ENCODE measurements at places on chromosomes 2 and 18.
A peak's percentile ranks its signal among the peaks of the same experiment; 100 is the strongest.

- DNase-seq, result no peak
Measured at GRCh38 chr18:10167759-10168158, 253.9 kb downstream of the VAPA start.

GRCh38 chr2:177715771-177716170 is 323.2 kb downstream of the AGPS start:
- no peak for DNase-seq

- DNase-seq, result no peak
Measured at GRCh38 chr2:86646865-86647264, 23.2 kb upstream of the RNF103 start.

- DNase-seq, result no peak
Measured at GRCh38 chr18:67408240-67408639, 108.3 kb downstream of the DSEL start.

GRCh38 chr2:234686088-234686890 is 189.4 kb upstream of the ARL4C start:
- DNase-seq, result no peak

DNA sequence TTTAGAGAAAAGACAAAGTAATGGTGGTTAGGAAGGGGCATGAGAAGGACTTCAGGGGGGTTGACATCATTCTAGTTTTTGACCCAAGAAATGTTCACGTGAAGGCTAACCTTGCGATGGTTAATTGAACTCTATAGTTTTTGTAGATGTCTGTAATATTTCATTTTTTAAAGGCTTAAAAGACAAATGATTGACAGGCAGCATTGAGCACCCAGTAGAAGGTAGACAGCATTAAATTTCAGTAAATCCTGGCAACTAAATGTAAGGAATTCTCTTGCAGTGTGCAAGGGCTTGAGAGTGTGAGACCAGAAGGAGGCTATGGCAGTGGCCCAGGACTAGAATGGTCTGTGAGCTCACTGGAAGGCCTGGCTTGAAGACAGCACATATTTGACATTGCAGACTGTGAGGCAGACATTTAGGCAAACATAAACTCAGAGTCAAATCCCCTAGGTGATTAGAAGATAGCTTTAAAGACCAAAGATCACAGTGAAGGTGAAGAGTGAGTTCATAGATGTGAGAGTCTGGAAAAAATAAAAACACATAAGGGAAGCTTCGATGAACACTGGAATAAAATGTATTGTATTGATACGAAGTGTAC is 100.1 kb upstream of the MAP4K4 start:
- no peak for DNase-seq

GRCh38 chr2:166614503-166614902 is 120.5 kb upstream of the SCN7A start:
- DNase-seq, result no peak

DNA sequence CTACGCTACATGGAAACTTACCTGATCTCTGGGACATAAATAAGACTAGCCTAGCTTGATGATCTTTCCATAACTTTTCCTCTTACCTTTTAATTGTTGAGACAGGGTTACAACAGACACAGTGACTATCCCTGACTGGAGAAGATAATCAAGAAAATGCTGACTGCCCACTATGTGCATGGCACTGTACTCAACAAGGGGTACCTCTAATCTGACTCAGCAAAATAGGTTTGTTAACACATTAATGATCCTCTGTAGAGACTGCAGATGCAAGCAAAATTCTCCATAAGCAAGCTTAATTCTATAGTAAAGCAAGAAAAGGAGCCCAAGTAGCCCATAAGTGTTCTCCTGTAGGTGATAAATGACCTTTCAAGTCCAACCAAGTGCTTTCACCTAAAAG is 25.5 kb downstream of the ACVR1C start:
- no peak for DNase-seq

GRCh38 chr2:182649316-182649715 is 66.7 kb upstream of the DNAJC10 start:
- peak; percentile 7 for DNase-seq

GRCh38 chr2:181273986-181274385 is 183.2 kb upstream of the ITGA4 start:
- no peak for DNase-seq

- no peak for DNase-seq
Measured at GRCh38 chr2:177921726-177922125, 150.9 kb downstream of the PDE11A start.

DNA sequence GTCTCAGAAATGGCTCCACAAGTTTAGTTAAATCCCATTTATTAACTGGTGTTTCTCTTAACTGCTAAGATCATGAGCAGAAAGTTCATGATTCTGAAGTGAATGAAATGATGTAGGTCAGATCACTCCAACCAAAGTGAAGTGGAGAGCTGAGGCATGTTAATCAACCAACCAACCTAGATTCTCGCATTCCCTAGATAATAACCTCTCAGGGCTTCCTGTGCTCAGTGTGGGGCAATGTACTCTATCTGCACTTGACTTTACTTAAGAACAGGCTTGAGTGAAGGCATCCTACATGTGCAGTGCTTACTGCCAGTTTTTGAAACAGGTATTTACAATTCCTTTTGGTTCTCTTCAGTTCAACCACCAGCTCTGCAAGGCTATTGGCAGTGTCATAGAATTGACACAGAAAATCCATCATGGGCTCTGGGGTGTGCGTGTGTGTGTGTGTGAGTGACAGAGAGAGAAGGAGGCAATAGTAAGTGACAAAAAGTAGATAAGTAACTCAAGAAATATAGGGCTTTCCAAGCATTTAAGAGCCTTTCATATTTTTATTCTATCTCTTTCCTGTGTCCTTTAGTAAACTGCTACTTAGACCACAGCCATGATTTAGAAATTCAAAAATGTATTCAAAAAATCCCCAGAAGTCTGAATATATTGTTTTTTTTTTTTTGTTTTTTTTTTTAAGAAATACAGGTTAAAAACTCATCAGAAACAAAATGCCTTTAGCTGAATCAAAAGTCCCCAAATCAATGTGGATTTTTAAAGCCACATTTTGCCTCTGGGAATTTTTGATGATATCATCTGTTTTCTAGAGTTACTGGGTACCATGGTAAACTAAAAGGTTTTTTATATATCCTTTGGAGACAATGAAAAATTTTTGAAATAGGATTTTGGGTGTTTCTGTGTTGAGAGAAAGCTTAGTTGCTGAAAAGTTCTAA is 28.6 kb downstream of the DOCK10 start:
- no peak for DNase-seq

GRCh38 chr2:47008381-47009252 is 93.0 kb upstream of the MCFD2 start:
- peak; percentile 39 for DNase-seq

GRCh38 chr2:22604136-22604535 is 780.8 kb upstream of the KLHL29 start:
- DNase-seq, result no peak

- DNase-seq, result no peak
Measured at GRCh38 chr2:218754201-218754600, 27.7 kb upstream of the CYP27A1 start.

- DNase-seq, result no peak
Measured at GRCh38 chr2:28979041-28979440, 2.1 kb upstream of the TOGARAM2 start.

DNA sequence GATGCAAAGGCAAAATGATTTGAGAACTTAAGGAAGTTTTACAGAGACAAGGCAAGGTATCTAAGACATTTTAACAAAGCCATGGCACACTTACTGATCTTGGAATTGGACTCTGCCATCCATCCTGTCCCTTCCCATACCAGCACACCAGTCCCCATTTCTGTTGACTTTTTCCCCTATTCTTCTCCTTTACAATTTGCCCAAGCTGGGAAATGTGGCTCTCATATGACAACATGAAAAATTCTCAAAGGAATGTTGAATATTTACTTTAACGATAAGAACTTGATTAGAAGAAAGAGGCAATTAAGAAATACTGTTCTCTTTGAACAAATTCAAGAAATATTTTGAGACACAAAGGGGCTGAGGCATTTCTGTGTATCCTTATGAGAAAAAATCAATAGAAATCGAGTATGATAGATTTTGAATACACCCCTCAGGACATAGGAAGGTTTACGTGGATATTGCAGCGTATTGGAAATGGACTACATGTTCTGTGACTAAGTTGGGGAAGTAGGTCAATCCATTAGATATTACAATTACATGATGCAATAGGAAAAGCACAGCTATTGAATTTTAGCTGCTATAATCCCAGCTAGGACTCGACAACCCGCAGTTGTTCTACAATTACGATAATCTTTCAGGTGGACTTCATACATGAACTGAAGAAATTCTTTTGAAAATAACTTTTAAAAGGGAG is 201.6 kb downstream of the TRIB2 start:
- no peak for DNase-seq

DNA sequence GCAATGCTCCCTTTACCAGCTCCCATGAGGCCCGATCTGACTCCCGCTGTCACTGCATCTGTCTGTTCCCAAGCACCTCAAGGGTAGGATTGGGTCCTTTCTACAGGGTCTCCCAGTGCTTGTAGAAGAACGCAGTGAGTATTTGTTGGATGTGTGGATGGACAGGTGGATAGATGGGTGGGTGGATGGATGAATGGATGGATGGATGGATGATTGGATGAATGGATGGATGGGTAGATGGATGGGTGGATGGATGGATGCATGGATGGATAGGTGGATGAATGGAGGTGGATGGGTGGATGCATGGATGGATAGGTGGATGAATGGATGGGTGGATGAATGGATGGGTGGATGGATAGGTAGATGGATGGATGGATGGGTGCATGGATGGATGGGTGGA is 91.6 kb downstream of the HS1BP3 start:
- no peak for DNase-seq

- no peak for DNase-seq
Measured at GRCh38 chr2:113053666-113054065, 999 bp upstream of the IL36B start.

GRCh38 chr2:217816396-217816869 is 186.4 kb downstream of the TNS1 start:
- DNase-seq, result no peak

GRCh38 chr2:213537579-213537978 is 253.3 kb downstream of the SPAG16 start:
- no peak for DNase-seq

DNA sequence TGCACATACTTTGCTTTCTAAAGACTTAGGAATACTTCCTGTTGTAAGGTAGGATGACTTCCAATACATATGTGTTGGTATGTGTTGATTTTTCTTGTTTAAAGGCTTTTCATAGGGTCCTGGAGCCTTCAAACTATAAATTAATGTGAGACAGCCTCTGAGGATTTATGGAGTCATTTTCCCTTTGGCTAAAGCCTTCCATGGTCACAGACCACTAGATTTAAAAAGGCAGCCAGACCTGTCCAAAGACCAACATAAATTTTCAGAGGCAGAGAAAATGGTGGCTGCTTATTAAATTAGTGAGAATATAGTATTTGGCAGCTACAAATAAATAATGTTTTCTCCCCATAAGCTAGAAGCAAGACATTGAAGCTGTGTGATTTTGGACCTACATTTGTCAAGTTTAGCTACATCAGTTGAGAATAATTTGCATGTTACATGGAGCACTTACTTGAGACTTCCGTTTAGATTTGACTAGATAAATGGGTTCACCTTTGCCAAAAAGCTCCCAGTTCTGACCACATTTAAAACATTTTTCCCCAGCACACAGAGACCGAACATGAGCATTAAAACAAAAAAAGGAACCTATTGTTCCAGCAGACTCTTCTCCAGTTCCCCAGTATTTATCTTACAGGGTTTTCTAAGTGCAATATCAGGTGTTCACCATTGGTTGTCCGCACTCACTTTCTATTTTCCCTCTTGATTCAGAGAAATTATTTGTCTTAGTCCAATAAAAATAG is 402.9 kb downstream of the PARD3B start:
- no peak for DNase-seq

GRCh38 chr18:25831301-25831701 is 259.1 kb downstream of the SS18 start:
- DNase-seq, result no peak

DNA sequence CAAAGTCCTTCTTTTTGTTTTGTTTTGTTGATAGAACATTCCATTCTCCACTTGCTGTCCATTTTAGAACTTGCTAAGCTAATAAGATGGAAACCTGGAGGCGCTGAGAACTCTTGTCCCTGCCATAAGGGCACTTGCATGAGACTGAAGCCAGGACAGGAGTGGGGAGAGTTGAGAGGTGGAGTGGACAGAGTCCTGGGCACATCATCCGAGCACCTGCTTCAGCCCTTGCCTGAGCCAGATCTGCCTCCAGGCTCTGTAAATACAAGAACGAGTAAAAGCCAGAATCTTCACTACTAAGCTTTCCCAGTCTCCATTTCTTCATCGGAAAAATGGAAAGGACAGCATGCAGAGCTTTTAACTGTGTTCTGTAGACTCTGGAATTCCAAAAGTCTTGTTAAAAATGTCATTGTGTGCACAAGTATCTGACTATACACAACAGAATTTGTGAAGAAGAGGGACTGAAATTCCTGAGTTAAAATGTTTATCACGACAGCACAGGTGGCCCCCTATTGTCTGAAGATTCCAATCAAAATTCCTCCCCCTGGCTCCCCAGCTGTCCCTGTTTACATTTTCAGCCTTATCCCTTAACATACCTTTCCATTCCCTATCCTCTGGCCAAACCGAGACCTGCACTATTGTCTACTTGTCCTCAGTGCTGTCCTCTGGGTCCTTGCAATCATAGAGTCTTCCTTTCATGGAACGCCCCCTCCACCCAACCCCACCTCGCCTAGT is 498.2 kb upstream of the TNP1 start:
- DNase-seq, result no peak

DNA sequence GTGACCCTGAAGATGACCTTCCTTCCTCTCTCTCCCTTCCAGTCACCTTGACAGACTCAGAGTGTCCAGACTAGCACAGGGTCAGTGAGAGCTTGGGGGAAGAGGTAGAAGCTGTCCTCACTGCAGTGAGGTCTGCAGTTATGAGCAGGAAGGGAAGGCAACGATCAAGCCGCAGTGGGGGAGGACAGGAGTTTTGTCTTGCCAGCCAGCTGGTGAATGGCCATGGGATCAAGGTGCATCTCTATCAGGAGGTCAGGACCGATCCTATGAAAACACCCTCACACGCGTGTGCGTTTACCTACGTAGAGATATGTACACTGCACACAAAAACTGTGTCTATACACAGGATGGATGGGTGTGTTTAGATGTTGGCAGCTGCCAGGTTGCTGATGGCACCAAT is 83.2 kb downstream of the THNSL2 start:
- no peak for DNase-seq

GRCh38 chr2:233686928-233687327 is 5.2 kb downstream of the UGT1A7 start:
- no peak for DNase-seq

GRCh38 chr2:196217116-196217515 is 45.7 kb upstream of the STK17B start:
- DNase-seq, result no peak

- no peak for DNase-seq
Measured at GRCh38 chr2:165528691-165529090, 59.2 kb downstream of the CSRNP3 start.

DNA sequence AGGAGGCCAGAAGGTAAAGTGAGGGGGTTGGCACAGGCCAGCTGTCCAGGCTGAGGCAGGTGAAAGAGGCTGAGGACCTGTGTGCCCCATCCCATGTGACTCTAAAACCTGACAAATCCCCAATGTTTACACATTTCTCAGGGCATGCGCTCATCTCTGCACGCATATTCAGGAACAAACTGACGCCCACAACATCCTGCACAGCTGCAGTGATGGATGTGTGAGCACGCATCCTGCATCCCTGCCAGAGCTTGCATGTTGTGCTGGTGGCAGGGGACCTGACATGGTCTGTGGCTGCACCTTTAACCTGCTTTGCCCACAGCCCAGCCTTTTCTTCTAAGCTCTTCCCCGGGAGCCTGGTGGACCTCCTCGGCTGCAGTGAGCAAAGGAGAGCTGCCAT is 83.1 kb downstream of the FBXO15 start:
- DNase-seq, result no peak
